ENCODE measurements at places on chromosomes 2 and 18.
A peak's percentile ranks its signal among the peaks of the same experiment; 100 is the strongest.

DNA sequence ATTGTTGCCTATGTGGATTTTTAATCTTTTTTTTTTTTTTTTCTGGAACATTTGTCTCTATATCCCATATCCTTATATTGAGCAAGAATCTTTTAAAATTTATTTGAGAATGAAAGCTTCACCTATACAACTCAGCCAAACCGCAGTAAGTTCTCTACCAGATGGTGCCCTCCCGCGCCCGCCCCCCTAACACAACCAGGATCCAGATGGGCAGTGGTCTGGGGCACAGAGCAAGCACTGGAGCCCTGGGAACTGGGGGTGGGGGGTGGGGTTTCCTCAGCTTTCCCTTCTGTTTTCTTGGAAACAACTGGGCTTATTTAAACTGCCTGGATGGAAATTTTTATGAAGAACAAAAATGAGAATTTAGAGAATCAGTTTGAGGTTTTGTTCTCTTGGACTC lies 74.6 kb downstream of the ACAA2 start:
- DNase-seq, result no peak

DNA sequence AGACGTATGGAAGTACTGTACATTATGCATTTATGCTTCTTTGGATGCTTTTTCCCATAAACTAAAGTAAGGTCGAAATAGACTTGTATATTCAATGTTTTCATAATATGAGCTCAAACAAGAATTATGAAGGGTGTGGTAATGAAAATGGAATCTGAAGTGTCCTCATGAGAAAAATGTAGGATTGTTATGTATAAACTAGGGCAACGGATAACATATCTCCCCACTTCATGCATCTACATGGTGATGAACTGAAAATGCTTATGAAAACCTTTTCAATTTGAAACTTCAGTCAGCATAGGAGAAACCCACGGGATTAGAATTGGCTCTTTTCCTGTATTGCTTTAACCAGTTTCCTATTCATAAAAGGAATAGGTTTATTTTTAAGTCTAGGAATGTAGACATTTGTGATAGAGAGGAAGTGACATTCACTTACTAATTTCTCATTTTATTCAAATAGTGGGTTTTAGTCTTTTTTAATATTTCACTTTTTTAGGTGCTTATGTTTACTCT lies 608.2 kb upstream of the GCFC2 start:
- DNase-seq, result no peak

- no peak for DNase-seq
These were observed 178.1 kb upstream of the MMADHC start for GRCh38 chr2:149765636-149766035.

DNA sequence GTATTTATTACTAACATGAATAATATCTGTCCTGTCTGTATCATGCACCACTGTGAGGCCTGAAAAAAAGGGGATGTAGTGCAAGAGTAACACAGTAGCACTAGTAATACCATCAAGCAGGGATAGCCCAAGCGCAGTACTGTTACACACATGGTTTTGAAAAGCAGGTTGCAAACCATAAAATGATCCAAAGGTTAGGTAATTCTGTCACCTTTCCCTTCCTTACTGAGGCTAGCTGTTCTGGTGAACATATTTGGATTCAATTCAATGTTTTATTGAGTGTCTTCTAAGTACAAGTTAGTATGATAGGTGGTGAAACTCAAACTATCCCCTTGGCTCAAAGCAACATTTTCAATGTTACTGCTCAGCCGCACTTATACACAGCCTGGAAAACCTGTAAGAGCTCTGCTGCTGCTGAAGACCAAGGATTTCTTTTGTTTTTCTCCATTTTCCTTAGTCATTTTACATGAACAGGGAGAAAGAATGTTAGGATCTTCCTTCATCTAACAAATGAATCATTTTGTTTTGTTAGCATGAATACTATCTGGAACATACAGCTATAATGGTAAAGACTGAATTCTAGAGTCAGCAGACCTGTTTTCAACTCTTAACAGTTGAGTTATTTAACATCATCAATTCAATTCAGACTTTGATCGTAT lies 102.5 kb upstream of the ITPRID2 start:
- no peak for DNase-seq

DNA sequence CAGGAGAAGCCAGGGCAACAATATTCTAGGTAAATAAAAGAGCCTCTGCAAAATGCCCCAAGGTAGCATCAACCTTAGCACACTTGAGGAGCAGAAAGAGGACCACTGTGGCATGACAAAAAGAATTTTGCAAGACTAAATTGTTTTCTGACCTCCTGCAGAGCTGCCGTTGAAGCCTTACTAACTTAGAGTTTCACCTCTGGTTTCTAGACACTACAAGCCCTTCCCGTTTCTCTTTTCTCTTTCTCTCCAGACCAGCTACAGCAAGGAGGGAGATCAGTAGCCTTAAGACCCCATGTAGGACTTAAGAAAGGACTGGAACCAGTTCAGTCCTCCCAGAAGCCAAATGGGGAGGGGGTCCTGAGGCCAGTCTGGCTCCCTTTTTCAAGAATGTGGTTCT lies 73.3 kb upstream of the SP3 start:
- no peak for DNase-seq

DNA sequence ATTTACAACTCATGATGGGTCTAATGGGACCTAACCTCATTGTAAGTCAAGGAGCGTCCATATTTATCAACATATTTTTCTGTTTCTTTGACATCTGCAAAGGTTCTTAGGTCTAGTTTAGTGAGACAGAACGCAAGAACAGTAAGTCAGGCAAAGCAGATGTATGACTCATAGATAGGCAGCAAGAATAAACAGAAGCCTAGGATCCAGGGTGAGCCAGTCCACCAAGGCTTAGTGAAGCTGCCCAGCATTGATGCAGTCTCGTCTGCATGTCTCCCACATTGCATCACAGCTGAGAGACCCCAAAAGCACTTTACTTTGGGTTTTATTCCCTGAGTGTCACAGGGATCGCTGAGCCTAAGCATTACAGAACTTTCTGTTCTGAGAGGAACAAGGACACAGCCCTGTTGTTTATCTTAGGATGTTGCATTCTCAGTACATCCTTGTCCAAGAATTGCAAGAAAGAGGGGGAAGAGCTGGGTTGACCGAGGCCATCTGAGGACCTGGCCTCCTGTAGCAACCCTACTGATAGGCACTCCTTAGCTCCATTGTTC lies 29.6 kb upstream of the TMEM177 start:
- DNase-seq, result no peak

DNA sequence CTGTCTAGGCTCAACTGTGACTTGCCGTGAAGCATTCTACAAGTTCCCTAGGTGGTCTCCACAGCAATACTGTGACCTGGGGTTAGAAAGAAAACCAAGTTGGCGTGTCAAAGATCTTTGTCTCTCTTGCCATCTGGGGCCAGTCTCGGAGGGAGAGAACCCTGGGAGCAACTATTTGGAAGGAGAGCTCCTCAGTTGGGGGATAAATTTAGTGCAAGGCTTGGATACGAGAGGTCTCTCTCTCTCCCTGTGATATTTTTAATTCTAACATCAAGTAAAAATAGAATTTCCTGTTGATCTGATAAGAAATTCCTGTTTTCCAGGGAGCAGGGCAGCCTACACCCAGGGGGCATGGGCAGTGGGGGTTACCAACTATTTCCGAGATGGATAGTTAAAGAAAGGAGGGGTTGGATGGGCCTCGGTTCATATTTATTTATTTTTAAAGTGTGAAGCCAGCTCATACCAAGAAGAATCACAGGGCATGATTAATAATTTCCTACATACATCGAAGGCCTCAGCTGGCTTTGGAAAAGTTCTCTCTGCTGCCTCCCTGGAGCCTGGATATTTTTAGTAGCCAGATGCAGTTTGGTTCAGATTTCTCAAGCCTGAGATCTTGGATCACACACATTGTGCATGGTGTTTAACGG lies 62.8 kb downstream of the EHD3 start:
- DNase-seq, result no peak

- DNase-seq, result no peak
These were observed 503.6 kb downstream of the SPAG16 start for GRCh38 chr2:213787869-213788268.

- peak; percentile 92 for DNase-seq
These were observed 25.8 kb downstream of the CASP10 start for GRCh38 chr2:201208563-201209252.

DNA sequence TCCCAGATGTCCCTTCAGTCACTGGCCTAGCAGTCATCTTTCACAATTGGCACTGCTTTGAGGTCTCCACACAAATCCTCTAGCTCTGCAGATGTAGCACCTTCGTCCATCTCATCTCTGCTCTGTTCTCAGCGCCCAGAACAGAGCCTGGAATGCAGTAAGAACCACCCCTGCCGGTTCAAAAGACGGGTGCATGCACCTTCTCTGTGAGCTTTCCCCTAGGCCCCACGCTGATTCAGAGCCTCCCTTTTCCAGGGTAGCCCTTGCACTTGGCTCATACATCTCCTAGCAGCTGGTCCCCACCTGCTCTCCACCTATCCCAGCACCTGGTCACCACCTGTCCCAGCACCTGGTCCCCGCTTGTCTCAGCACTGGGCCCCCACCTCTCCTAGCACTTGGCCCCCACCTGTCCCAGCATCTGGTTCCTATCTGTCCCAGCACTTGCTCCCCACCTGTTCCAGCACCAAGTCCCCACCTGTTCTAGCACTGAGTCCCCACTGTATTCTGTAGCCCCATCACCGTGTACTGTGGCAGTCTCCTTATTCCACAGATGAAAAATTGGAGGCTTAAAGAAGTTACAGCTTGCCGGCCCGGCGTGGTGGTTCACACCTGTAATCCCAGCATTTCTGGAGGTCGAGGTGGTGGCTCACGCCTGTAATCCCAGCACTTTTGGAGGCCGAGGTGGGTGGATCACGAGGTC lies 4.7 kb upstream of the KCNF1 start:
- DNase-seq, result no peak

GRCh38 chr18:51044928-51045585 lies 15.0 kb downstream of the SMAD4 start:
- DNase-seq, result no peak

DNA sequence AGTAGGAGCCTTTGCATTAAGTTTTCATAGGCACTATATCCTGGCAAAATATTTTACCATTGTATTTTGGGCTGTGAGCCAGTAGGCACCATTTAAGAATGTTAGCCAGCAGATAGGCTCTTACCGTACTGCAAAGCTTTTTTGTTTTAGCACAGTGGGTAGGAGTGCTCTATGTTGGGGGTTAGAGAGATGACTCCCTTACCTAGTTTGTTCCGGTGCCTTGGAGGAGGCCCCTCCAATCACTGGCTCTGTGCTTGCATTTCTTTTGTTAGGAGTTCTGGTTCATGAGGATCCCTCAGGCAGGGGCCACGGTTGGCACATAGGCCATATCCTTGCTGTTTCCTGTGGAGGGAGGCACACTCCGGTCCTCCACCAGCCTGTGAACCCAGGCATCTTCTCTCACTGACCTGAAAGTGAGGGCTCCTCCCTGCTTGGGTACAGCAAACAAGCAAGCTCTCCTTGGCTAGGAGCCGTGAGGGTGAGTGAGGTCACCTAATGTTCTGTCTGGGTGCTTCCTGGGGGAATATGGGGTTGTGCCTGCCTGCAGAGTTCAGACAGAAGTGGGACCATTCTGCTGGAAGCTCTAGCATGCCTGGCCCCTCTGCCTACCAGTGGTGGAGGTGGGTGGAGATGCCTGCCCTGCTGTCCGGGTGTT lies 29.8 kb downstream of the LTBP1 start:
- DNase-seq, result no peak

- no peak for DNase-seq
These were observed 122.0 kb upstream of the MYCN start for GRCh38 chr2:15818318-15818753.

- DNase-seq, result peak; percentile 48
These were observed 15.4 kb upstream of the STAT4 start for GRCh38 chr2:191166111-191166755.

GRCh38 chr2:107633580-107634147 lies 193.0 kb upstream of the RGPD4 start:
- no peak for DNase-seq

All from suppressor macrophage (primary cell).